ENCODE measurements at places on chromosomes 16 and 17. TPM values are rescaled to one million over a fixed set of nuclear protein-coding genes. Genes with fewer than 3 reads are reported as not detected.

DNA sequence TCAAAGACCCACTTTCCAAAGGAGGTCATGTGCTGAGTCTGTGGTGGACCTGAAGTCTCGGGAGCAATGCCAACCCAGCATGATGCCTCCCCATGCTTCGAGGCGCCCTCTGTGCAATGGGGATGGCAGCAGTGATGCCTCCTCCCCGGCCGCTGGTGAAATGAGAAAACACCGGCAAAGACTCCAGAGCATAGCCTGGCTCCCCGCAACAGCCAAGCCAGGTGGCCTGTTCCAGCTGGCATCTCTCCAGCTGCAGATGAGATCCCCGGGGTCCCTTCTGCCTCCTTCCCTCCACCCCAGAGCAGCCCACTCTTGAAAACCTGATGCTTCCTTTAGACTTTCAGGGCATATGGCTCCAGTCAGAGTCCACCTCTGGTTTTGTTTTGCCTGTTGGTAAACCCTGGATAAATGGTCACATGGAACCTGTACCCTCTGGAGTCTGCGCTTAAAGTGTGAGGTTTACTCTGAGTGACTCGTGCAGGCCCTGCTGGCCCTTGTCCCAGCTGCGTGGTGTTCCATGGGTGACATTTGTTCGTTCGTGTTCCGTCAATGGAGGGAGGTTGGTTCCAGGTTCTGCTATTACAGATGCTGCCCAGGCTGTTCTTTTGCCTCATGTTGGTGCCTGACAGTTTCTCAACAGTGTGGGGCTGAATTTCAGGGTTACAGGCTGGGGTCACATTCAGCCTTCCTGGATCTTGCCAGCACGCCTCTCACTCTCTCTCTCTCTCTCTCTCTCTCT lies 181.8 kb upstream of the CIBAR2 start:
- no peaks in the 10 kb centered on the region for H3K36me3 ChIP-seq
- no peak overlapping the region for H3K4me3 ChIP-seq
- no peak for DNase-seq
- H3K27me3 ChIP-seq = no peaks in the 10 kb centered on the region

GRCh38 chr16:48907906-48908634 lies 298.1 kb upstream of the N4BP1 start:
- no peak overlapping the region for H3K4me3 ChIP-seq
- no peaks in the 10 kb centered on the region for H3K27me3 ChIP-seq
- H3K4me1 ChIP-seq = no peaks in the 10 kb centered on the region

DNA sequence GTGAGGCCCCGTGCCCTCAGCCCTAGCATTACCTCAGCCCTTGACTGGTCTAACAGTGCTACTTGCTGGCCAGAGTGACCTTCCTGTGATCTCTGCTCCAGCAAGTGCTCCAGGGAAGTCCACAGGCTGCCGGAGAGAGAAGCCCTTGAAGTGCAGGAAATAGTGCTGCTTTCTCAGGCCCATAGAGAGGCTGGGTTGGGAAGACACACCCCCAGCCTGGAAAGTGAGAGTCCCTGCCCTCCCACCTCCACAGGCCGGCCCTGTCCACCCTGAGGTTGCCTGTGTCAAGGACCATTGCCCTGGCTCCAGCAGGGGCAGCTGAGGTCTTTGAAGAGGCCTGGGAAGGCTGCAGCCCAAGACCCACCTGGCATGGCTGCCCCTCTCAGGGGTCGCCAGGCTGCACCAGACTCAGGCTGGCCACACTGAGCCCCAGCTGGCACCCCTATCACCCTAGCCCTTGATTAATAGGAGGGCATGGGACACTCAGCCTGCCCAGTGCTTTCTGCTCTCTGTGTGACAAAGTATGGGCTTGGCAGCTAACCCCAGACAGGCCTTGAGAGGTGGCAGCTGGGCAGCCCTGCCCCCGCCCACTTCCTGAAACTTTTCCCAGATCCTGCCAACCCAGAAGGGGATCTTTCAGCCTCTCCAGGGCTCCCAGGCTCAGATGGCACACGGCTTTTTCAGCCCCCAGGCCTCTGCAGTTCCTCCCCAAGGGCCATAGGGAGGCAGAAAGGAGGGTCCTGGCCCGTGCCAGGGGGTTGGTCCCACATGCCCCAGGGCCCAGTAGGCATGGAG lies 21.7 kb downstream of the ATP6V0D1 start:
- H3K27me3 ChIP-seq = no peaks in the 10 kb centered on the region
- no peak overlapping the region for H3K4me3 ChIP-seq
- peak overlapping the region; percentile 71 for H3K27ac ChIP-seq
- H3K4me1 ChIP-seq = peaks cover 40% of the 10 kb centered on the region
- peaks cover 36% of the 10 kb centered on the region for H3K36me3 ChIP-seq

GRCh38 chr17:1022278-1023024 lies 25.5 kb downstream of the TIMM22 start:
- H3K36me3 ChIP-seq = no peaks in the 10 kb centered on the region
- no peak overlapping the region for H3K27ac ChIP-seq
- H3K27me3 ChIP-seq = no peaks in the 10 kb centered on the region
- peaks cover 13% of the 10 kb centered on the region for H3K4me1 ChIP-seq
- DNase-seq = no peak

DNA sequence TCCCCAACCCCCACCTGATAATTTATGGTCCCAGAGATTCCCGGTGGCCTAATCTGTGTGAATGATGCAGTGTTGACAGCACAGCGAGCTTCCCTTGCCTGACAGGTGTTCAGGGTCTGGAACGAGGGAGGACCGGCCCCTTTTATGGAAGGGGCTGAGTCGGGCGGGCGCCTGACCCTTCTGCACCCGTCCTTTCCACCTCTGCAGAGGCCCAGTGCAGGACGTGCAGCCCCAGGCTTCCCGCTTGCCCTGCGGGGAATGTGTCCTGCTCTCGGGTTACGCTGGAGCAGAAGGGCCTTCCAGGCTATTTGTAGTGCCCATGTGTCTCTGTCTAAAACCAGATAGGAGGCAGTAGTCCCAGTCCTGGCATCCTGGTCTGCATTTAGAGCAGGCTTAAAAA lies 16.2 kb downstream of the SMTNL2 start:
- no peak for DNase-seq
- no peaks in the 10 kb centered on the region for H3K27me3 ChIP-seq
- H3K4me3 ChIP-seq = no peak overlapping the region
- no peaks in the 10 kb centered on the region for H3K36me3 ChIP-seq
- peak overlapping the region; percentile 24 for H3K27ac ChIP-seq

DNA sequence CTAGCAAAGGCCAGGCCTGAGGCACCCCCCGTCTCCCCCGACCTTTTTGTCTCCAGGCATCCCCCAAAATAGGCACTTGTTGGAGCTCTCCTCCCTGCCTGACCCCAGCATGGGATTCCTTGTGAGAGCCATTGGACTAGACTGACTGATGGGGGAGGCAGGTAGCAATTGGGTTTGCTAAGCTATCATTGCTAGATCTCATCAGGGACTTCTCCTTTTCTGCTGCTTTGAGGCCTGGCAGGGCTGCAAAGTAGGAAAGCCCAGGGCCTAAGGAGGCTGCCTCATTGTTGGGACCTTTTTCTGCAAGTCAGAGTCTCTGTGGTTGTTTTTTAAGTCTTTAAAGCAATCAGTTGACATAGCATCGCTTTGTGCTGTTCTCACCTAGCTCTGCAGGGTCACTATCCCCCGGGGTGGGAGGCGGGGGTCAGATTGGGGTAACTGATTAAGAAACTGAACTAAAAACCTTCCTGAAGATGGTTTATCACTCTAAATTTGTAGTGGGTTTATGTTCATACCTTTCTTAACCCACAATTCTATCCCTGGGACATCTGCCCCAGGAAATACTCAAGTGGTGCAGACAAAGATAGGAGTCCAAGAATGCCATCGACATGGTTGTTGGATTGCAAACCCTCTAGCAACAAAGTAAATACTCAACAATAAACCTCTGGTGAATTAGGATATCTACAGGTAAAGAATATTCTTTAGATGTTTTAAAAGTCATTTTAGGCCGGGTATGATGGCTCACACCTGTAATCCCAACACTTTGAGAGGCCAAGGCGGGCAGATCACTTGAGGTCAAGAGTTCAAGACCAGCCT lies 28.0 kb downstream of the LLGL2 start:
- DNase-seq = no peak
- H3K4me3 ChIP-seq = no peak overlapping the region
- no peak overlapping the region for H3K27ac ChIP-seq
- peaks cover 4% of the 10 kb centered on the region for H3K4me1 ChIP-seq
- H3K27me3 ChIP-seq = no peaks in the 10 kb centered on the region

- DNase-seq = no peak
- no peaks in the 10 kb centered on the region for H3K4me1 ChIP-seq
Measured at GRCh38 chr16:1877089-1877488, 5.1 kb upstream of the MEIOB start.

DNA sequence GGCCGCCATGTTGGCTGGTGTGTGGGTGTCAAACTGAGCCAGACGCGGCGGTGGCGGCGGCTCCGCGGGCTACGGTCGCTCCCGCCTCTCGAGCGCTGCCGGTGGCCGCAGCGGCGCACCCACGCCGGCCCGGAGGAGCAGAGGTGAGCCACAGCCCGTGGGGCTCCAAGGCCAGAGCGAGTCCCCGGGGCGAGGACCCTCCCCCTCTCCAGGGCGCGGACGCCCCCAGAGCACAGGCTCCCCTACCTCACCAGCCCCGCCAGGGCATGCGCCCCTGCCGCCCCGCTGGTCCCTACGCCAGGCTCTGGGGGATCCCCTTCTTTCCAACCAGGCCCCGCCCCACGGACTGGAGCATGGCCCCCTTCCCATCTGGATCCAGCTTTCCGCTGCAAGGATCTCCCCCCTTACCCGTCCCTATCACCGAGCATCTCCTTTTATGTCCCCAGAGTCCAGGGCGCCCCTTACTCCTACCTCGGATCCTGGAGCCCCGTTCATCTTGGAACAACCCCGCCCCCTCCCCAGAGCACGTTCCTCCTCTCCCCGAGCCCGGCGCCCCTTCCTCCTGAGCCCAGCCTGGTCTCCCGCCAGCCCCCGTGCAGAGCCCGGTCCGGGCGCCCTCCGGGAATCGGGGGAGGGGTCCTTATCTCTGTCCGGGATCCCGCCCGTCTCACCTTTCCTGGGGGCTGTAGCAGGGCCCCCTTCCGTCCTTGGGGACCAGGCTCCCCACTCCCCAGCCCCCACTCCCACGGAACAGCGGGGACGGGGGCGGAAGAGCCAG lies 412 bp downstream of the EPN2 start:
- peak overlapping the region; percentile 85 for H3K27ac ChIP-seq
- peaks cover 37% of the 10 kb centered on the region for H3K4me1 ChIP-seq
- peak overlapping the region; percentile 88 for H3K4me3 ChIP-seq
- H3K36me3 ChIP-seq = no peaks in the 10 kb centered on the region

DNA sequence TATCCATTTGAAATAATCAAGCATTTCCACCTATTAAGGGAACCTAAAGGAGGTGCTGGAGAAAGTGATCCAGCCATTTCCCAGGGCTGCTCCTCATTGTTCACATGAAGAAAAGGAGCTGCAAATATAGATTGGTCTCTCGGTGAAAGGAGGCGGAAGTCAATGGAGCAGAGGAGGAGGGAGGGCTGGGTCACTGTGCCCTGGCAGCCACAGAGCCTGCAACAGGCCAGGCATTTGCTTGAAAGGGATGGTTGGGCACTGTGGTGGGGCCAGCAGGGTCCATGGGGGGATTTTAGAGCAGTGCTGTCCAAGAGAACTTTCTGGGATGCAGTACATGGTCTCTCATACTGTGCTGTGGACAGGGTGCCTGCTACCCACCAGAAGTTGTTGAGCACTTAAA lies 173.2 kb downstream of the CYLD start:
- peaks cover 7% of the 10 kb centered on the region for H3K27me3 ChIP-seq
- H3K27ac ChIP-seq = no peak overlapping the region
- no peak for DNase-seq
- H3K36me3 ChIP-seq = no peaks in the 10 kb centered on the region

DNA sequence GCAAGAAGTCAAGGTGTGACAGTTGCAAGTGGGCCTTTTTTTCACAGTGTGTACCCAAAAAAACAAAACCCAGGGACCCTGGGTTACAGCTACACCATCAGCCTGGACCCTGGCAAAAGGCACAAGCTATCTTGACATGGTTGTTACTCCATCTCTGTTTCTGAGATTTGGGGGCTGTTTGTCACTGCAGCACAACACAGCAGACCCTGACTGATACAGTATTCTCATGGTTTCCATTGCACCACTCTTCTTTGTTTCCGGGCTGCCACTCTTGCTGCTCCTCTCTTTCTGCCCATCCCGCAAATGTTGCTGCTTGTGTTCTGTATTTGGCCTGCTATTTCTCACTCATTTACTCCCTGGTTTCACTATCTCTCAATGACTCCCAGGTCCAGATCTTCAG lies 55.2 kb downstream of the C16orf78 start:
- no peaks in the 10 kb centered on the region for H3K27me3 ChIP-seq
- DNase-seq = no peak
- H3K4me1 ChIP-seq = no peaks in the 10 kb centered on the region
- H3K36me3 ChIP-seq = no peaks in the 10 kb centered on the region
- H3K4me3 ChIP-seq = no peak overlapping the region
- no peak overlapping the region for H3K27ac ChIP-seq

DNA sequence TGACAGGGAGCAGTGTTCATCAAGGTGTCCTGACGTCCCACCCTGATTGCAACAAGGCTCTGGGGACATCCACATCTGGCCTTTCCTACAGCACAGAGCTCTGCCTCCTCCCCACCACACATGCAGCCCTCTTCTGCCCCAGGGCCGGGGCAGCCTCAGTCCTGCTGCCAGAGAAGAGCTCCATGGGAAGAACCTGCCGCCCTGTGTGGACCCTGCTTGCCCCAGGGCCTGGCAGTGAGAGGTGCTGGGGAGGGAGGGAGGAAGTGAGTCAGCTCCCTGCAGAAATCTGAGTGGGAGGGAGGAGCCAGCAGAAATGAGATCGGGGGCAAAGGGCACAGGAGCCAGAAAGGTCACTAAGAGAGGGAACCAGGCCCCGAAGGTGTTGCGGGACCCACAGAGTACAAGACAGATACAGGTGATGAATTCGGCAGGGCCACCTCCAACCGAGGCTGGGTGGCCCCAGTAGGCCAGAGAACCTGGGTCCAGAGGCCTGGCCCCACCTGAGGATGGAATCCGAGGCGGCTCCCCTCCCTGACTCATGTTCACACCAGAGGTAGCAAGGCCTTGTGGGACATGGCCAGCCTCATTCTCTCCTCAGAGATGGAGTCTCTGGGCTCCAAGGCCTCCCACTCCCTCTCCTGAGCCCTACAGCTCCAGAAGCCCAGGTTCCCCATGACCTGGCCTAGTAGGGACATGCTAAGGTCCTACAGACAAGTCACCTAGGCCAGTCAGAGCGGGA lies 24.8 kb downstream of the MYO18A start:
- H3K4me3 ChIP-seq = no peak overlapping the region
- no peaks in the 10 kb centered on the region for H3K27me3 ChIP-seq
- no peak for DNase-seq
- peak overlapping the region; percentile 83 for H3K27ac ChIP-seq

GRCh38 chr17:40447806-40448205 lies 4.6 kb downstream of the IGFBP4 start:
- H3K27ac ChIP-seq = peak overlapping the region; percentile 78
- H3K27me3 ChIP-seq = no peaks in the 10 kb centered on the region
- H3K4me1 ChIP-seq = peaks cover 83% of the 10 kb centered on the region

- H3K36me3 ChIP-seq = no peaks in the 10 kb centered on the region
- no peak overlapping the region for H3K4me3 ChIP-seq
- no peak overlapping the region for H3K27ac ChIP-seq
- no peaks in the 10 kb centered on the region for H3K27me3 ChIP-seq
Measured at GRCh38 chr16:55492756-55493380, 13.9 kb downstream of the MMP2 start.

GRCh38 chr16:12305847-12306801 lies 329.6 kb downstream of the SNX29 start:
- H3K4me3 ChIP-seq = no peak overlapping the region
- H3K27me3 ChIP-seq = no peaks in the 10 kb centered on the region
- H3K27ac ChIP-seq = no peak overlapping the region
- DNase-seq = no peak

GRCh38 chr16:85615014-85615851 lies 2.1 kb downstream of the GSE1 start:
- H3K4me1 ChIP-seq = peaks cover 91% of the 10 kb centered on the region
- H3K27ac ChIP-seq = peak overlapping the region; percentile 70
- no peaks in the 10 kb centered on the region for H3K27me3 ChIP-seq
- peak overlapping the region; percentile 63 for H3K4me3 ChIP-seq

The PMM2 gene
- 38.2 TPM for total RNA-seq
